ENCODE measurements at places on chromosomes 5 and 9.

GRCh38 chr9:115155037-115155436 is 37.1 kb upstream of the TNC start:
- peak; percentile 16 for DNase-seq

DNA sequence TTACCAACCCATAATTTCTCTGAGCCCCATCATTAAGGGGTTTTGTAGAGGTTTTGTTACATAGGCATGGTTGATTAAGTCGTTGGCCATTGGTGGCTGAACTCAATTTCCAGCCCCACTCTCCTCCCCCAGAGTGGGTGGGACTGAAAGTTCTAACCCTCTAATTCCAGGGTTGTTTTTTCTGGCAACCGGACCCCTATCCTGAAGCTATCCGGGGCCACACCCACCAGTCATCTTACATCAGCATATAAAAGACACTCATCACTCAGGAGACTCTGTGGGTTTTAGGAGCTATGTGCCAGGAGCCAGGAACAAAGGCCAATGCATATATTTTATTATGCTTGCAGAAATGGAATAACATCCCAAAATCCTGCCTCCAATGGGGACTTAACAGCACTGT is 186.0 kb downstream of the NXNL2 start:
- DNase-seq: no peak

- no peak for DNase-seq
Observed at GRCh38 chr5:168879331-168879730, 300.2 kb upstream of the PANK3 start.

DNA sequence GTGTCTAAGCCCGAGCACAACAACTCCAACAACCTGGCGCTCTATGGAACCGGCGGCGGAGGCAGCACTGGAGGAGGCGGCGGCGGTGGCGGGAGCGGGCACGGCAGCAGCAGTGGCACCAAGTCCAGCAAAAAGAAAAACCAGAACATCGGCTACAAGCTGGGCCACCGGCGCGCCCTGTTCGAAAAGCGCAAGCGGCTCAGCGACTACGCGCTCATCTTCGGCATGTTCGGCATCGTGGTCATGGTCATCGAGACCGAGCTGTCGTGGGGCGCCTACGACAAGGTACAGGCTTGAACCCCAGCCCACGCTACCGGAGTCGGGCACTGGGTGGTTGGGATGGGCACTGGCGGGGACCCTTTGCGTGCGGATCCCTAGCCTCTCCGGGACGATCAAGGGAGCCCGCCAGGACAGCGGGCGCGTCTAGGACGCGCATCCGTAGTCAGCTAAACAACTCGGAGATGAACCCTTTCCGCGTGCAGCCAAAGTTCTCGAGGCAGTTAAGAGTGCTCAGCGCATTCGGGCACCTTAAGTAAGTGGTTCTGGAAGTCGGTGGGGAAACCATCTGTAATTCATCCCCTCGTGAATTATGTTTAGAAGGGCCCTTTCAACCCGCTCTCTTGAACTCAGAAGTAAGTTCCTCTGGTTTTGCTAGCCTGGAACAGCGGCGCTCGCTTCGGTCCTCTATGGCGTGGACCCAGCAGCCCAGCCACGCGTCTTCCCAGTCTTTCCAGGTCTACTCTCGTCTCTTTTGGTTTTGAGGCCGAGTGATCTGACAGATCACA is 1.3 kb downstream of the KCNN2 start:
- DNase-seq: no peak

DNA sequence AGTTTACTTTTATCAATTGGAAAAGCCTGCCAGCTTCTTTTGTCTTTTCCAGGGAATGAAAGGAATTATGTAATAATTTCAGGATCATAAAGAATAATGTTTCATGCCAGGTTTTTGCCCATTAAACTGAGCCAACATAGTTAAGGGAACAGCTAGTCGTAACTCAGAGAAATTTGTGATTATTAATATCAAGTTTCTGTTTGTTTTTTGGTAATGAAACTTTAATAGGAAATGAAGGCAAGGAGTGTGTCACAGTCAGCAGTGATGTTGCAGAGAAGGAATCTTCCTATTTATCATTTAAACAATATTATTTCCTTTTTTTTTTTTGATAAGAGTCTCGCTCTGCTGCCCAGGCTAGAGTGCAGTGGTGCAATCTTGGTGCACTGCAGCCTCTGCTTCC is 10.7 kb downstream of the NFIL3 start:
- DNase-seq: no peak

DNA sequence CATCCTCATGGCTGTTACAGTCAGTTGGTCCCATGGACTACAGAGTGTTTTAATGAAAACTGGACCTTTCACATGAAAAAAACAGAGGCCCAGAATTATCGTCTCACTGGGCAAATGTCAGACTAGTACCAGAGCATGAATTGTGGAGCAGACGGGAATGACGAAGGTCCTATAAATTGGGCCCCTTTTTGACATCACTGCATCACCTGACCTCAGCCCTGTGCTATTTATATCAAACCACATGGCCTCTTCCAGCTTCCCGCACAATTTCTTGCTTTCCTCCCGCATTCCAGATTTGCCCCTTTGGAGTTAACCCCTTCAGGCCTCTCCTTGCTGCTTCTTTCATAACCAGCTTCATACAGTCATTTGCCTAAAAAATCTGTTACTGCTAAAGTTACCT is 301.7 kb downstream of the ATPSCKMT start:
- DNase-seq: peak; percentile 10

GRCh38 chr9:137404961-137405567 is 17.9 kb downstream of the EXD3 start:
- no peak for DNase-seq

- DNase-seq: no peak
Observed at GRCh38 chr9:114155995-114156656, 789 bp downstream of the COL27A1 start.

- no peak for DNase-seq
Observed at GRCh38 chr9:68507806-68508145, 32.9 kb downstream of the TMEM252 start.

GRCh38 chr9:8349376-8349775 is 549.8 kb upstream of the DMAC1 start:
- no peak for DNase-seq

DNA sequence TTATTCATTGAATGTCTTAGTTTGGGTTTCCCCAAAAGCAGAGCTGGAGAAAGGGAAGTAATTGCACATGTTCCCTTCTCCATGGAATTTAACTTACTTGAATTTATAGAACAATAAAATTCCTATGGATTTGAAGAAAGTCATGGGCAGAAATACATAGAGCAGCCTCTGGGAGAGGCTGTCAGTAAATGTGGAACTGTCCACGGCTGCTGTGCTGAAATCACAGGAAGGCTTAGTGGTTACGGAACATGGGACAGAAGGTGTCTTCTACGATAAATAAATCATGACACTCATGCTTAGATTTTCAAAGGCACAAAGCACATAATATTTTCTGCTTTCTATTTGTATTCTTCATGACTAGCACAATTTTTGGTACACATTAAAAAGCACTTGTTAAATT is 440.6 kb upstream of the IZUMO3 start:
- no peak for DNase-seq

- DNase-seq: peak; percentile 40
Observed at GRCh38 chr5:67050125-67050524, 146.5 kb downstream of the CD180 start.
